ENCODE measurements at places on chromosomes 13 and 19. TPM values are rescaled to one million over a fixed set of nuclear protein-coding genes. Genes with fewer than 3 reads are reported as not detected.

DNA sequence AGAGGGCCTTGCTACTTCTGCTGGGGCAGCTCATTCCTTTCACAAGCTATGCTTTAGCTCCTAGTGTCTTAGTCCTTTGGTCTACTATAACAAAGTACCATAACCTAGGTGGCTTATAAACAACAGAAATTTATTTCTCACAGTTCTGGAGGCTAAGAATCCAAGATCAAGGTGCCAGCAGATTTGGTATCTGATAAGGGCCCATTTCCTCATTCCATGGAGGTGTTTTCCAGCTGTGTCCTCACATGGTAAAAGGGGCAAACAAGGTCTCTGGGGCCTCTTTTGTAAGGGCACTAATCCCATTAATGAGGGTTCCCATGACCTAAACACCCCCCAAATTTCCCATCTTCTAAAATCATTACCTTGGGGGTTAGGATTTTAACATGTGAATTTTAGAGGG, 57.9 kb upstream of the LRCH1 start:
- DNase-seq: no peak

DNA sequence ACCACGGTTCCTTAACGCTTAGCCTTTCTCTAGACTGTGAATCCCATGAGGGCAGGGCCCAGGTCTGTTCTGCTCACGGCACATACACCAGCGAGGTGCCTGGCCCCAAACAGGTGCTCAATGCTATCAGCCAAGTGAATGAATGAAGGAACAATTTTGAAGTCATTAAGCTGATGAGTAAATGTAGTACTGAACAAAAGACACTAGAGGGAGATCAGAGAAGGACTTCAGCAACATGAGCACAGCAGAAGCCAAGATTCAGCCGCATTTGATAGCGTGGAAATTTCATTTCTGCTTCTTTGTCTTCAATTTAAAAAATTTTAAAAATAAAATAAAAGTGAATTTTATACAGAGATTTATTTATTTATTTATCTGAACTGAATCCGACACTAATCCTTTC, 20.1 kb upstream of the MYO16 start:
- peak; percentile 49 for DNase-seq

GRCh38 chr13:112255550-112256120, 120.5 kb upstream of the SPACA7 start:
- no peak for DNase-seq

DNA sequence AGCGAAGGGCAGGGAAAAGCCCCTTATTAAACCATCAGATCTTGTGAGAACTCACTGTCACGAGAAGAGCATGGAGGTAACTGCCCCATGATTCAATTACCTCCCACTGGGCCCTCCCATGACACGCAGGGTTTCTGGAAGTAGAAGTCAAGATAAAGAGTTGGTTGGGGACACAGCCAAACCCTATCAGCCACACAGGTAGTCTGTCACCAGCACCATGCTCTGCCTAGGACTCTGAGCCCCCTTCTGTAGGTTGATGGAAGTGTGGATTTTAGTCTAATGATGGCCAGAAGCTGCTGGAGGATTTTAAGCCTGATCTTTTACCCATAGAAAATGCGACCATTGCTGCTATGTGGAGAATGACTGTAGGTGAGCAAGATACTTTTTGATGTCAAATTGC, 60.8 kb downstream of the ARHGEF7 start:
- DNase-seq: no peak

DNA sequence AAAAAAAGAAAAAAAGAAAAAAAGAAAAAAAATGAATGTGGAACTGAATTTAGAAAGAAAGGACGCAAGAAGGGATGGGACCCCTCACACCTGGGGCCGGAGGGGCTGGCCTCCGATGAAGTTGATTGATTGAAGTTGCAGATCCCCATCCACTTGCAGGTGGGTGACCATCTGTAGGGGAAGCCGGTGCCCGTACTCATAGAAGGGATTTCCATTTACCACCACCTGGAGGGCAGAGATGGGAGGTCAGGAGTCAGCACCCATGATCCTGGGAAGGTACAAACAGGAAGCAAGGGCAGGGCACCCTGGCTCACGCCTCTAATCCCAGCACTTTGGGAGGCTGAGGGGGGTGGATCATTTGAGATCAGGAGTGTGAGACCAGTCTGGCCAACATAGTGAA, 6.4 kb downstream of the LGALS4 start:
- DNase-seq: no peak

DNA sequence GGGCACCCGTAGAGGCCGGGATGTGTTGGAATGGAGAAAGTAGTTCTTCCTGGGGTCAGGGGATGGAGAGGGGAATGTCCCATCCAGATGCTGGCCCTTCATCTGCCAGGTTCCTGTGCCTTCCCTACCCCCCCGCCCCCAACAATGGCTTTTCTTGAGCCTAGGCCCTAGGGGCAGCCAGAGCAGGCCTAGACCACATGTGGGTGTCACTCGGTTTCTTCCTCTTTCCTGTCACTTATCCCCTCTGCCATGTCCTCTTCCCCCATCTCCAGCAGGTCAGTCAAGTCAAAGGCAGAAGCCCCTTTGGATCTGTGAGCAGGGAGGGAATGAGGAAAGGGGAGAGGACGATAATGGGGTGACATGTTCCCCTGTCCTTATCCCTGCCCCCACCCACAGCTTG, 36.4 kb downstream of the LYL1 start:
- DNase-seq: no peak

DNA sequence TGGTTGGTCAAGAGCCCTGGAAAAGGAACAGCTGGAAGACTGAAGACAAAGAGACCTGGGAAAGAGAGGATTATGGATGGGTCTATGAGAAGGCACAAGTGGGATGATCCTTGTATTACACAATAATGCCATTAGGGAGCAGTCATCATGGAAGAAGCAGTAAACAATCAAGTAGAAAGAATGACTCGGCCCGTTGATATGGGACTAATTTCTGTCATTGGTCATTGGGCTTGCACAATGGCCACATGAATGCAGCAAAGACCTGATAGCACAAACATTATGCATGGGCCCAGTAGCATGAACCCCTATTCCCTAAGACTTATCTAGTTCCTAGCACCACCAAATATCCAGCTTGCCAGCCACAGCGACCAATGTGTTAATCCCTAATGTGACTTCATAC, 390.3 kb upstream of the ZNF507 start:
- DNase-seq: no peak

DNA sequence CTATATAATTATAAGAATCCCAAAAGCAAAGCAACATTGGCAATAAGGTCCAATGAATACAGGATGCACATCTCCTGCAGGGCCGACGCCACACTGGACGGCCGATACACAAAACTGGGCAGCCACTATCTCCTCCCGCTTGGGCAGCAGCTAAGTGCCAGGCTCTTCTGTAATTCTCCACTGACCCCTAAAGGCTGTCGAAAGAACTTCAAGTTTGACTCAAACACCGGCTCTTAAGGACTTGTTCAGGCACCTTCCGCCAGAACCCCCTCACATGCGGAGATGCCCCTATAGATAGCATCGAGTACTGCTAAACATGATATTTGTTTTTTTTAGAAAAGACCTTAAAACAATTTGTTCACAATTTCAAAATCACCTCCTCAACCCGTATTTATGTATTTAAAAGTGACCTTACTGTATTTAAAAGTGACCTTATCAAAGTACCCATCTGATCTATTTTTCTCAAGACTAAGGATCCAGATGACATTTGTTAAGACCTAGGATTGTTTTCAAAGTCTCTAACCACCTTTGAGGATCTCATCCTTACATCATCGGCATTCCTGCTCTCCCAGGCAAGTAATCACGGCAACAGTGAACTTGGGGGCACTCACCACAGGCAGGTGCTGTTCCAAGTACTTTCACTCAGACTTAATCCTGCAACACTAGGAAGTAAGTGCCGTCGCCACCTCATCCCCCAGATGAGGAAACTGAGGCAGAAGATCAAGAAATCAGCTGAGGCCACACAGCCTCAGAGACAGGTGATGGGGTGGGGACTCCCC, 77.8 kb downstream of the TUBGCP3 start:
- peak; percentile 71 for DNase-seq

- DNase-seq: no peak
These were observed 15.1 kb downstream of the IFT88 start for GRCh38 chr13:20582026-20582425.

GRCh38 chr13:71285700-71286099, 581.3 kb downstream of the DACH1 start:
- no peak for DNase-seq

DNA sequence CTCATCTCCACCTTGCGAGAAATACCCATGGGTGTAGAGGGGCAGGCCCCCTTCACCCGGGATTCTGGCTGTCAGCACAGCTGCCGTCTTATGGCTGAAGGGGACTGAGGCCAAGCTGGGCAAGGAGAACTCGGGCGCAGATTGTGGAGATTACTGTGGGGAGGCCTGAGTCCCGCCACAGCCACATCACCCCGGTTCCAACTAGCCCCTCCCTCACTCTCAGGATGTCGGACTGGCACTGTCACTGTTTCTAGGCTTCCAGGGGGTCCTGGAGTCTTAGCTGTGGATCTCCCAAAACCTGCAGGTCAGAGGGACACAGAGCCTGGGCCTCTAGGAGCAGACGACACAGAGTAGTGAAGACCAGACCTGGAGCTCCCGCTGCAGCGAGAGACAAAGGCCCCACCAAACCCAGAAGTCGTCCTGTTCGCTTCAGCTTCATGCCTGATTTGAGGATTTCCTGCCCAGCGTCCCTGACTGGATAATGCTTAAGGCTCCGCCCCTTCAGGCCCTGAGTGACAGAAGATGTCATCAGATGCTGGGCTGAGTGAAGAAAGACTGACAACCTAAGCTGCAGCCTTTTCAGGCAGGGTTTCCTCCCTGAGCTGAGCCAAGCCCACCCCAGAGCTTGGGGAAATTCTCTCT, 55.8 kb downstream of the ZNF93 start:
- no peak for DNase-seq

DNA sequence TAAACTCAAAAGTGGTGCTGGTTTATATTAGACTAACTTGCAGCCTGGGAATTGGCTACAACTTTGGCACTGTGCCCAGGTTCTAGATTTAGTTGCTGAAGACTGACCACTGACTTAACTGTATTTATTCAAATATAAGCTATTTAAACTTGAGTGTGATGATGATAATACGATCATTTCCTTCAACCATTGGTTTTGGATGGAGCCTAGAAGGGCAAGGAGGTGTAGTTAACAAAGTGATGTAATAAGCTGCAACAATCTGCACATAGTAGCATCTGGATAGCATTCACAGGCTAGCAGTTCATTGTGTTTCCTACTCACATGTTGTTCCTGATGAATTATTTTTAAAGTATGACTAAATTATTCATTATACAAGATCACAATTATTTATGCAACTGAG, 55.2 kb upstream of the DACH1 start:
- no peak for DNase-seq

- DNase-seq: no peak
These were observed 86.9 kb downstream of the DOCK9 start for GRCh38 chr13:98890925-98891324.

DNA sequence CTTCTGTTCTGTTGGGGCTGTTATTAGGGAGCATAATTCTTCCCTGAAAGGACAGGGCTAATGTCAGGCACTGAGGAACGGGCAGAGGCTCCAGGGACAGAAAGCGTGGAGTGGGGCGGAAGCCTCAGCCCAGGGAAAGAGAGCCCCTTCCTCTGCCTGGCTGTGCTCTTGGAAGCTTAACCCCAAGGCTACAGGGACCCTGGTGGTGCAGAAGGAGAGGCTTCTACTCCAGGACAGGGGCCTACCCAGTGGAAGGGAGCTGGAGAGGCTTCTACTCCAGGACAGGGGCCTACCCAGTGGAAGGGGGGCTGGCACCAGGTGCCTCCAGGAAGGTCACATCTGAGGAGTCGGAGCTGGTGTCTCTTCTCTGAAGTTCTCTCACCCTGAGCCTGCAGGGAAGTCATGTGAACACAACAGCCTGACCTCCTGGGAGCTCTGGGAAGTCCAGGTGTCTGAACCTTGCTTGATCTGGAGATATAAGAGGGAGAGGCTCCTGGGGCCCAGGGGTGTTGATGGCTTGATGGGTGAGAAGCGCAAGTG, 159.5 kb upstream of the SOX1 start:
- no peak for DNase-seq

DNA sequence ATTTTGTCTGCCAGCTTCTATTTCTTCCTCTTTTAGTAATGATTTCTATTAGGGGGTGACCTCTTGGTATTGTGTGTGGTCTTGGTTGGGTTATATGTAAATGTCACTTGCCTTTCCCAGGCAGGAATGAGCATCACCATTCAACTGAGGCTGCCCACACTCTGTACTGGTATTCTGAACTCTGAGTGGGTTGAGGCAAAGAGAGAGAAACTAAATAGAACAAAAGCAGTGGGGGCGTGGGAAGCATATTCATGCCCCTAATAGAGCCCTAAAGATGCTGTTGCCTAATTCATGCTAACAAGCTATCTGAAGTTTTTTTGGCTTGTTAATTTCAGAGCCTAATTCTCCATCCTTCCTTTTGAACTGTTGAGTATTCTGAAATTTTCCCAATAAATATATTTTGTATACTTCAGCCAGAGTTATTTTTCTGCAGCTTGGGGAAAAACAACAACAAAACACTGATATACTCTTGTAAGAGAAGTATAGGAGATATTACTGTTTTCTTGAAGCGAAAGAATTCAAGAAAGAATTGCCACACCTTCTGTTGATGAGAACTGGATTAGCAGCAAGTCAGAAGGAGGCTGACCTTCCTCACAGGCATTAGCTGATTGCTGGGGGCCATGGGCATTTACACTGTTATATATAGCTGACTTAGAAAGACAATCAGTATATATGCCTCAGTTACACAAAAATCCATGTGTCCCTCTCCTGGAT, 315.8 kb upstream of the KLF12 start:
- no peak for DNase-seq

DNA sequence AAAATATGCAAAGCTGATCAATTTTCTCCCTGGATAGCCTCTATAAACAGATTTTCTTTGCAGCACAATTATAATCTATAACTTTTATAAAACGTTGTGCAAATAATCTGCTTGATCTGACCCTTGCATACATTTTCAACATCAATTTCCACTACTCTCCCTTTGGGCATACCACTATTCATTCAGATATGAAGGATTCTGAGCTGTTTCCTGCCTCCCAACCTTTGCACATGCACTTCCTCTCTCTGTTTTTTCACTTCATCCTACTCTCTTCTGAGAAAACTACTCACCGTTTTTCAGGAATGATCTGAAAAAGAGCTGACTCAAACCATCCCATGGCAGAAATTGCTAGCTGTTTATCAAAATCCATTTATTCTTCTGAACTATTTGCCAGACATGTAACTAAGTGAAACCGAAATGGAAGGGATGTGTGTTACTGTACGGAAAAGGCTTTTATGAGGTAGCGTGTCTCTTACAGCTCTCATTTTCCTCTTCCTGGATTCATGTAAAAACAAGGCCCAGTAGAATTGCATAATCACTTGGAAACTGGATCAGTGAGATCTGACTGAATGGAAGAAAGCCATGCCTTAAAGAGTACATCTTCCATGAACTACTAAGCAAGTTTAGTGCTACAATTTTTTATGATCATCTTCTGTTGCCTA, 1447.3 kb upstream of the MIR17HG start:
- DNase-seq: no peak

GRCh38 chr19:1243768-1244692, 2.5 kb downstream of the ATP5F1D start:
- DNase-seq: peak; percentile 77

The ZNF763 gene
- polyA plus RNA-seq: 0.75 TPM

The ZNF578 gene
- polyA plus RNA-seq: 1.4 TPM

The CLEC4G gene
- not detected for polyA plus RNA-seq

The PNMA8A gene
- 0.77 TPM for polyA plus RNA-seq

The FCAR gene
- not detected for polyA plus RNA-seq

The LAIR1 gene
- polyA plus RNA-seq: not detected

The APOC1 gene
- 1.1 TPM for polyA plus RNA-seq

The HSD17B14 gene
- polyA plus RNA-seq: 4.5 TPM

The ZNF285 gene
- polyA plus RNA-seq: 1.4 TPM

Data from IMR-90 (cell line).